ENCODE measurements at places on chromosomes 7 and 10.

DNA sequence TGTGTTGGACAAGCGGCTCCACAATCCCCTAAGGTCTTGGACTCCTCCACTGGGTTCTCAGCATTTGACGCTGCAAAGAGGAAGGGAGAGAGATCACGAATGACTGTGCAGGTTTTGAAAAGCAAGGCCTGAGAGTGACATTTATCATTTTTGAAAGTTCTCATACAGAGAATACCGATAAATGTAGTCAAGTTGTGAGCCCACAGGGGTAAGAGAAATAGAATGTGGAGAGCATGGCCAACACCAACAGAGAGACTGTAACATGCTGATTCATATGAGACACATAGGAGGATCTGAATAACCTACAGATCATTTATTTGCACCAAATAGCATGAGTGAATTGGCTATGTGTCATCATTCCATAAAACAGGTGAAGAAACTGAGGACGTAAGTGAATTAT lies 230.5 kb upstream of the MBL2 start:
- no peak for DNase-seq

DNA sequence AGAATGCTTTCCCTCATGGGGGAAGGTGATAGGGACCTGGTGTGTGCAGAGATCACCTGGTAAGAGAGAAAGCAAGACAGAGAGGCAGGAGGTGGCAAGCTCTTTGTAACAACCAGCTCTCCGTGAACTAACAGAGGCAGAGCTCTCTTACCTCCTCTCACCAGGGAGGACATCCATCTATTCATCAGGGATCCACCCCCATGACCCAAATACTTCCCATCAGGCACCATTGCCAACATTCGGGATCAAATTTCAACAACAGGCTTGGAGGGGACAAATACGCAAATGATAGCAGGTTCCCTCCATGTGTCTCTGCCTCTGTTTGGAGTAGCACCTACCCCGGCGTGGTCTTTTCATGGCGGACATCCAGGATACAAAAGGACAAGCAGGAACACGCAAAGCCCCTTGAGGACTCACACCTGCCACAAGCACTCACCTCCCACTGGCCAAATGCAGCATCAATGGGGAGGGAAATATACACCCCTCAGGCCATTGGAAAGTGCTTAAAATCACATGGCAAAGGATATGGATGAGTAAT lies 431.2 kb upstream of the AUTS2 start:
- DNase-seq = peak; percentile 96

DNA sequence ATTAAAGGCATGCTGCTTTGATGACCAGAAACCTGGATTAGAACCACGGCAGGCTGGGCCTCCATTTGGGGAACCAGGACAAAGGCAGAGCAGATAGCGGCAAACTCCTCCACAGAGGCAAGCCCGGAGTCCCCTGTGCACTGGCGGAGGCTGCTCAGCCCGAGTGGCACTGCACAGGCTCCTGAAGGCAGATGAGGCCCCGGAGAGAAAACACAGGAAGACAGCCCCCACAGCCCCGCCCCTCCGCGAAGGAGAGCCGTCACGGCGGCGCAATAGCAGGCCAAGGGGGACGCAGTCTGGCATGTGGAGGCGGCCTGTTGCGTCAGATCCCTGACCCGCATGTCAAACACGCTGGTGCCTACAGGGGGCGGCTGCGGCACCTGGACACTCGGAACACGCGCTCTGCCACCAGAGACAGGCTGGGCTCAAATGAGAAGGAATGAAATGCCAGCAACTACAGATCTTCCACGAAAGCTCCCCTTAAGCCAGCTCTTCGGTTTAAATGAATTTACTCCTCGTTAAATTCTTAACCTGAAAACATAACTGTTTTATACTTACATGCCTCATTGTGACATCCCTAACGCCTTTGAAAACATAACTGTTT lies 128.5 kb downstream of the MAD1L1 start:
- DNase-seq = no peak

DNA sequence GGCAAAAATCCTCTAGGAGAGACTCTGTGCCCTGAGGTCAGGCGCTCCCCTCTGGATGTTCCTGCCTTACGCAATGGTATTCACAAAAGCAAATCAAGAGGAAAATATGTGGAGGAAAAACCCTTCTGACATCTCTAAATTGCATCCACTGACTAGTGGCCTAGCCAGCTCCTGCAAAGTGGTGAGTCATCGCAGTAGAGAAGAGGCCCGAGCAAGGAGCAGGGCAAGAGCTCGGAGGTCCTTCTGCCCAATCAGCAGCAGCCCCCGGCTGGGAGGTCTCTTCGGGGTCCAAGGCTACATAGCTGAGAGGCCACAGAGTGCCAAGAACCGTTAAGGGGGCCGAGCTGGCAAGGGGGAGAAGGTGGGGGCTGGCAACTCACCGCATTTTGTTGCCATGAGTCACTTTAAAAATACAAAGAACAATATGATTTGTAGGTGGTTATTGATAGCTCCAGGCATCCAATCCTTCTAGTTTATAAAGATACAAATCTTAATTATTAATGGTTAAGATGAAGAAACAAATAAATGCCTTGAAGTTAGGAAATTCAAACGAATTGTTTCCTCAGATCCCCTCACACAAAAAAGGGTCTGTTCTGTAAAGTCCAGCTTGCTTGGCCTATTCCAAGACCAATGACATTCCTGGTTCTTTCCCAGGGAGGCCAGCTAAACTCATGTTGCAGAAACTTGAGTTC lies 161.6 kb downstream of the PKD1L1 start:
- no peak for DNase-seq

GRCh38 chr7:101250324-101250723 lies 5.4 kb upstream of the FIS1 start:
- no peak for DNase-seq

DNA sequence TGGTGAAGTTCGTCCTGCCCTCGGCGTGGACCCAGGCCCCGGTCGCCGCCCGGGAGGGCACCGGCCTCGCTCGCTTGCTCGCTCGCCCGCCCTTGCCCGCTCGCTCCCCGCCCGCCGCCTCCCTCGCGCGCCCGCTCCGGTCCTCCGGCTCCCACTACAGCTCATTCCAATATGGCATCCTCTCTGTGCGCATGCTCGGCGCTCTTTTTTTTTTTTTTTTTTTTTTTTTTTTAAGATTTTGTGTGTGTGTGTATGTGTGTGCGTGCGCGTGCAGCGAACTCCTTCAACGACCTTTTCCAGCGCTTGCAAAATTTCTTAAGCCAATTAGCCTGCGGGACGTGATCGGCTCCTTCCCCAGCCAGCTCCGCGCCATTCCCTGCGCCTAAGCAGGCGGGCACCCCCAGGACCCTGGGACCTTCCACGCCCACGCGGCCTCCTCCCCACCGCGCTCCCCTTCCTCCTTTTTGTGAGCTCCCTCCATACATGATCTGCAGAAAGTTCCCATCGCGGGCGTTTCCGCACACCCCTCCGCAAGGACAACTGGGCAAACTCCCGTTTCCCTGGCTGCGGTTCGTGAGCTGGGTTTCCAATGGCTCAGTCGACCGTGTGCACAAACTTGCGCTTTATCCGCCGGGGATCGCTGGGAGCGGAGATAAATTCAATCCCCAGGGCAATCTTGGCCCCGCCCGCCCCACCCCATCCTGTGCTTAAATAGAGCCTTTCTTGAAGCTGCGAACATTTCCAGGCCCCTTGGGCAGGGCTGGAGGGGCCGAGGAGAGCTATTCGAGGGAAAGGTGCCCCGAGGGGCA lies at the start of gene SFMBT2:
Gene SFMBT2 (minus strand): TSS at position 173 of the 809 bp plus-strand sequence. CDS start 29,136 bp downstream, outside the sequence.
- DNase-seq = peak; percentile 84

- peak; percentile 68 for DNase-seq
Measured at GRCh38 chr7:519484-520390, at the start of gene PDGFA. Gene PDGFA (minus strand): TSS chr7:519846. CDS start chr7:519001, 845 bp downstream.

DNA sequence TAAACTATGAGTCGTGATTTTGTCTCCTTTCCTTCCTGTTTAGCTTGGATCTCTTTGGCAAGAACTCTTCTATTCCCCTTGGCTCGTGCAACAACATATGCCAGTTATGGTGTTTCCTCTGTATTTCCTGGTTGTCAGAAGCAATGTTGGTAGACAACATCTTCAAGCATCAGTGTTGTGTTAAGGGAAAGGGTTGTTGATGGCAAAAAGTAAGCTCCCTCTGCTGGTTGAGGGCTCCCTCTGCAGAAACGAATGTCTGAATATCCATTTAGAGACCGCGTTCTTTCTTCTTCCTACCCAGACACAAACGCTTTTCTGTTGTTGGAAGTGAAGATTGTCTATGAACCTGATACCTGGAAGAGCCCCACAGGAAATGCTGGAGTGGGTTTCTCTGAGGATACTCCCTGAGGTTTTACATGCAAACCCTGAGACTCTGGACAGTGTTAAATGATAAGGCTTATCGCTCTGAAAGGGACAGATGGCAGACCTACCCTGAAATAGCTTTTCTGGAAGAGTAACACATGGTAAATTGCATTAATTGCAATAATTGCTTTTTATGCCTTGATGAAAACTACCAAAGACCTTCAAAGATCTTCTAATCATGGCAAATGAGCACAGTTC lies 23.5 kb upstream of the C1QL3 start:
- peak; percentile 21 for DNase-seq

- no peak for DNase-seq
Measured at GRCh38 chr7:128831178-128831993, 1.2 kb downstream of the FLNC start.

- no peak for DNase-seq
Measured at GRCh38 chr10:124224331-124225028, 131.1 kb upstream of the CHST15 start.

DNA sequence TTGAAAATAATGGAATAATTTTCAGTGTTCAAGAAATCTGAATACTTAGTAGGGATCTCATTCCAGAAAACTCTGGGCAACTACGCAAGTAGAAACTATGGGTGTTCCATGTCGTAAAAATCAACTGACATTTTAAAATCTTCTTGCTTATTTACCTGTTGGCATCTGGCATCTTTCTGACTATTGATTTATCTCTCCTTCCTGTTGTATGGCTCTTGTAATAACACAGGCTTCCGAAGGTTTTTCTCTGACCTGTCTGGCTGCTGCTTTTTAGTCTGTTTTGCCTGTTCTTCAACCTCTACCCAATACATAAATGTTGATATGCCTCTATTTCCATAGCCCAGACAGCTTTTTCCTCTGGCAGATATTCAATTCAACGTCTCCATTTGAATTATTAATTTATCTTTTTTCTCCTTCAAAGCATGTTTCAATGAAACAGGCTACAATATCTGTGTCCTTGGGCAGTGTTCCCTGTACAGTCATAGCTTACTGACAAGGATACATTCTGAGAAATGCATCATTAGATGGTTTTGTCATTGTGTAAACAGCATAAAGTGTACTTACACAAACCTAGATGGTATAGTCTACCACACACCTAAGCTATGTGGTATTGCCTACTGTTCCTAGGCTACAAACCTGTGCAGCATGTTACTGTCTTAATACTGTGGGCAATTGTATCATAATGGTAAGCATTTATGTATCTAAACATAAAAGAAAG lies 105.9 kb upstream of the ETV1 start:
- peak; percentile 18 for DNase-seq

GRCh38 chr10:31030800-31031199 lies 865 bp downstream of the ZNF438 start:
- DNase-seq = no peak

- DNase-seq = no peak
Measured at GRCh38 chr10:121373411-121373810, 224.8 kb downstream of the FGFR2 start.

GRCh38 chr7:54961391-54961790 lies 57.4 kb upstream of the EGFR start:
- DNase-seq = no peak

- no peak for DNase-seq
Measured at GRCh38 chr7:48094861-48095293, 5.8 kb downstream of the UPP1 start.

DNA sequence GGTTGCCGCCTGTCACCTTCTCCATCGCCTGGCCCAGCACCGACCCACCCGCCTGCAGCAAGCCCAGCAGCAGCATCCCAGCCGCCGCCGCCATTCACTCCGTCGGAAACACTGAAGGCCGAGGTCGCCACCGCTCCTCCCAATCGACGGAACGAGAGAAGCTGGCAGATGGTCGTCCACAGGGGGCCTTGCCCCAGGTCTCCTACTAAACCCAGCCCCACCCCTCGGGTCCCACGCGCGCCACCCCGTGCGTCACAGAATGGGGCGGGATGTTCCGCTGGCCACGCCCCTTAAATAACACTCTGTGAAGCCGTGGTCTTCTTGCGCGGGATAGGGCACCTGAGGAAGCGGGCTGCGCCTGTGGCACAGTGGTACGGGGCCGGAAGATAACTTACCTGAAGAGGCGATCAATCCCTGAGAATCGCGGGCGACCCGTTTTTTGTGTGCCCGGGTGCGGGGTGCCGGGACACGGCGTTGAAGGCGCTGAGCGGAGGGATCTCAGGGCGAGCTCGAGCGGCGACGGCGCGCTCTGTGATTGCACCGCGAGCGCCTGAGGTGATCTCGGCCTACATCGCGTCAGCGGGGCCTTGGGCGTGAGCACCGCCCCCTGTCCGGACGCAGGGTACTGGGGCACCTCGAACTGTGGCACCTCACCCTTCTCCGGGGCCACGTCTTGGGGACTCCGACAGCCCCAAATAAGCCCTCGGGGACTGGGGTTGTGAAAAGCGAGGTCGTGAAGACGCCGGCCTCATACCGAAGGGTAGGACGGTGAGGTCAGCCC lies at the start of gene CYP51A1:
Gene CYP51A1 (minus strand): TSS at position 207 of the 781 bp plus-strand sequence. CDS start 113 bp downstream, at position 94.
- DNase-seq = peak; percentile 96

GRCh38 chr10:62268027-62268398 lies 631 bp downstream of the RTKN2 start:
- DNase-seq = peak; percentile 69

GRCh38 chr7:101174322-101174854 lies 5.7 kb downstream of the NAT16 start:
- DNase-seq = no peak

GRCh38 chr7:98119256-98119918 lies 12.7 kb downstream of the LMTK2 start:
- no peak for DNase-seq

DNA sequence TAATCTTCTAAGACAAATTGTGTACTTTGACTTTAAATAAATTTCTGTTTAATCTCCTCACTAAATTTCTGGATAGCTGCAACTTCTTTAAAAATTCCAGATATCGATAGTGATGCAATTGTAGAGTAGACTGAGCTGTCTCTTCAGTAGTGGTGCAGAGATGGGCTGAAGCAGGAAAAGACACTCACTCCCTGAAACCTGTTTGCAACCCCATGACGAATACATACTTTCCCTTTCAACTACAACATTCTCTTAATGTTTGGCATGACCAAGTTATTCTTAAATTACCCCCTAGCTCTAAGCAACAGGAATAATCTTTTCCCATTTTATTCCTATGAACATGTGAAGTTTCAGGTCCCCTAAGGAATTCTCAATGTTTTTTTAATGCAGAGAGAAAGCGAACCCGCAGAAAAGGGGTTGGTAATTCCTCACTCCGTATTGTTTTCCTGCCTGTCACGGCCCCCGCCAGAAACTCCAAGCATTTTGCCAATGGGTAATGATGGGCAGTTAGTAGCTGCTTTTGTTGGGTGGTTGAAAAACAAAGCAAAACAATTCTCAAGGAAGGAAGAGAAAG lies 1.3 kb downstream of the THSD7A start:
- DNase-seq = peak; percentile 49

- peak; percentile 86 for DNase-seq
Measured at GRCh38 chr10:120819366-120819765, 31.8 kb upstream of the WDR11 start.

- DNase-seq = no peak
Measured at GRCh38 chr7:65441010-65441409, 67.4 kb downstream of the ZNF92 start.

Data from NCI-H1417 (cell line).